ENCODE measurements at places on chromosomes 6 and 20.

GRCh38 chr6:150119173-150119572 lies 23.7 kb upstream of the PPP1R14C start:
- DNase-seq = no peak

- no peak for DNase-seq
Measured at GRCh38 chr20:40848526-40848925, 159.5 kb upstream of the MAFB start.

GRCh38 chr6:118277631-118278030 lies 270.5 kb upstream of the PLN start:
- no peak for DNase-seq

DNA sequence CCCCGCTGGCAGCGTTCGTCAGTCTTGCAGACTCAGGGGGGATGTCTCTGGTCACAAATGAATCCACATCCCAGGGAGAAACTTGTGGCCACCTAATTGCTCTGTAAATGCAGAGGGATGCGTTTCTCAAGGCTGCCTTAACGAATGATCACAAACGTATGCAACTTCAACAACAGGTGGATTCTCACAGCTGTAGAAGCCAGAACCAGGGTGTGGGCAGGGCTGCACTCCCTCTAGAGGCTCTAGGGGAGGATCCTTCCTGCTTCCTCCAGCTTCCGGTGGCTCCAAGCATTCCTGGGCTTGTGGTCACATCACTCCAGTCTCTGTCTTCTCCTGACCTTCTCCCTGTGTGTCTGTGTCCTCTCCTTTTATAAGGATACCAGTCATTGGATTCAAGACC lies 3.3 kb upstream of the TAF4 start:
- no peak for DNase-seq

DNA sequence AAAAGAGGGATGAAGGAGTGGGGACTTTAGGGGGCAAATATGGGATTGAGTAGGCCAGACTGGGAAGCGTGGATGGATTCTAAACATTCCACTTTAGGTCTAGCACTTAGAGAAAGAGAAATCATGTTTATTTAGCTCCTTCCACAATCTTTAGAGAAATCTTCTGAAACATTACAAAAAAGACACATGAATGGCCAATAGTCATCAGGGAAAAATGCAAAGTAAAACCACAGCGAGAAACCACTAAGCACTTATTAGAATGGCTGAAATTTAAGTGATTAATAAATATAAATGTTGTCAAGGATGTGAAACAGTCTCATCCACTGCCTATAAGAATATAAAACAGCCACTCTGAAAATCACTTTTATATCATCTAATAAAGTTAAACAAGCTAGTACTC lies 46.9 kb downstream of the HLA-A start:
- DNase-seq = no peak

DNA sequence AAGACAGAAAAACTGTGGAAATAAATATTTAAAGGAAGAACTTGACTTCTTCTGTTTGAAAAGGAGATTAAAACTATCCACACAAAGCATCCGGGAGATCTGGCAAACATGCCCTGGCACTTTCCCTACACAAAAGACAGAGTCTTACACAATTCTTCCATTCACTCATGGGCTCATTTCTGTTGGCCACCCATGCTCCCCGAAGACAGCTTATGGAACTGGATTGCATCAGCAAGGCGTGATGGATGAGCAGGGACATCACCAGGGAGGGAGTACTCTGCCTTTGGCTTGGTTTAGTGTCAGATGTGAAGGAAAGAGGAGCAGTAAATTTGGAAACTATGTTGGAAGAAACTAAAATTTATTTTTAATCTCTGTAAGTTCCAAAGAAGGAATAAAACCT lies 379.3 kb downstream of the CD109 start:
- no peak for DNase-seq

GRCh38 chr6:90819483-90819882 lies 232.6 kb upstream of the MAP3K7 start:
- no peak for DNase-seq

GRCh38 chr6:163984124-163984936 lies 569.8 kb downstream of the QKI start:
- DNase-seq = no peak

DNA sequence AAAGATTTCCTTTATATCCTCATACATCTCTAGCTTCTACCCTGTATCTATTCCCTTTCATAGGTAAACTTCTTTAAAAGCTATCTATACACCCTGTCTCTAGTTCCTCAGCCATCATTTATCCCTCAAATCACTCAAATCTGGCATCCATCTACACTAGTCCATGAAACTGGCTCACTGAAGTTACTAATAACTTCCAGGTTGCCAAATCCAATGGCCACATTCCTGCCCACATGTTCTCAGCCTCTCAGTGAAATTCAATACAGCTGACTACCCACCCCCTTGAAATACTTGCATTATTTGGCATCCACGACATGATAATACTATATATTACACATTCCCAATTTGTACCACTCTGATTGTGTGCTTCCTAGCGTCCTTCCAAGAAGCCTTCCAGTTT lies 8.7 kb downstream of the REPS1 start:
- DNase-seq = no peak

DNA sequence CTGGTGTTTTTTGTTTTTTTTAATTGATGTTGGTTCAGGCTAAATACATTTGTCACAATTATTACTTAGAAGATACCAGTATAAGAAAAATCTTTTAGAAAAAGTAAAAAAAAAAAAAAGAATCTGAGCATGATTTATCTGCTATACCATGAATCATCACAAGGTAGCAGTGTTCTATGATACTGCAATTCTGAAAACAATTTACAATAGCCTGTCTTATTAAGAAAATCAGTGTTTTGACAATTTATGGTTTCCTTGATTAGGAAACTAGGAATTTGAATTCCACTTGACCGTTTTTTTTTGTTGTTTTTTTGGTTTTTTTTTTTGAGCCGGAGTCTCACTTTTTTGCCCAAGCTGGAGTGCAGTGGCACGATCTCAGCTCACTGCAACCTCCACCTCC lies 9.3 kb upstream of the MAK start:
- no peak for DNase-seq

GRCh38 chr6:133070410-133071043 lies 170.6 kb upstream of the EYA4 start:
- no peak for DNase-seq

GRCh38 chr6:6912817-6913744 lies 194.7 kb upstream of the RREB1 start:
- no peak for DNase-seq

GRCh38 chr6:154488248-154488593 lies 22.3 kb downstream of the CNKSR3 start:
- DNase-seq = no peak

DNA sequence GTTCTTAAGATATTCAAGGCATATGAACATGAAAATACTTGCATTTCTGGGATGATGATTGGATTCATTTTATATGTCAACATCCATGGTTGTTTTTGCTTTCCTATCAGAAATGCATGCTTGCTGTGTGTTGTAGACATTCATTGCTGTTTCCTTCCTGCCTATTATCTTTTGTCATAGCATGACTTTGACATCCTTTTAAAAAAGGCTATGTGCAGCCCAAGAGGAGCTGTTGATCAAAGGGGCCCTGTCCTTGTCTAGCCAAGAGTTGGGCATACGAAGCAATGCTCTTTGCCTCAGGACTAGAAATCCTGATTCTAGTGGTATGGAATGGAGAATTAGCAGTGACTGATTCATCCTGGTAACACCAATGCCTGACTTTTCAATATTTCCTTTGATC lies 143.1 kb downstream of the RNF144B start:
- no peak for DNase-seq

DNA sequence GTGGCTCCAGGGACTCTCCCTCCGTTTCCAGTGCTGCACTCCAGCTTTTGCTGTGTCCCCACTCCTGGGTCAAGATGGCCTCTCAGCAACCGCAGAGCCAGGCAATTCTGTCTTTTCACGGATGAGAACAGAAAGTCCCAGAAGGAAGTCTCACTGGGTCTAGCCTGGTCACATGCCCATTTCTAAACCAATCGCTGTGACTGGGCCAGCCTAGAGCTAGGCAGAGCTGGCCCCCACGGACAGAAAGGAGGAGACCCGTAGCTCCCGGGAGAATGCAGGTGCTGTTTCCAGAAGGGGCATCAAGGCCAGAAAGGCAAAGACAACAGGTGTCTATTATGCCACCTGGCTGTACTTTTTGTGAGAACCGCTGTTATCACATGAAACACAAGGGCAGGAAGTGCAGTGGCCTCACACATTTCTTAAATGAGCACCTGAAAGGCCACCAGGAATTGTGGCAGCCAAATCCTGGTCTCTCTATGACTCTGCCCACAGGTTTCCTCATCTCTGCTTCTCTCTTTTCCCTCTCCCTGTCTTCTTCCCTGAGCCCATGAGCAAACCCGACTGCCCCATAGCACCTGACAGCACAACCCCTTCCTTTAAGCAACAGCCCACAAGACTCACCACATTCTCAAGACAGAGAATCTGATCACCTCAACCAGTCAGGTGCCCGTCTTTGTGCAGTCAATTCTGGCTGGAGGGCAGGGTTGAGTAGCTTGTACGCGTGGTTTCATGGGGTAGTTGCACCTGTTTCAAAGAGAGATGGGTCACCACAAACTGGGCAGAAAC lies 37.1 kb upstream of the B4GALT5 start:
- DNase-seq = no peak

GRCh38 chr20:19129976-19130612 lies 82.3 kb upstream of the SLC24A3 start:
- no peak for DNase-seq

GRCh38 chr6:43760210-43761168 lies 9.5 kb upstream of the VEGFA start:
- no peak for DNase-seq

- DNase-seq = no peak
Measured at GRCh38 chr6:27829453-27830211, 82.6 kb downstream of the OR2B2 start.

DNA sequence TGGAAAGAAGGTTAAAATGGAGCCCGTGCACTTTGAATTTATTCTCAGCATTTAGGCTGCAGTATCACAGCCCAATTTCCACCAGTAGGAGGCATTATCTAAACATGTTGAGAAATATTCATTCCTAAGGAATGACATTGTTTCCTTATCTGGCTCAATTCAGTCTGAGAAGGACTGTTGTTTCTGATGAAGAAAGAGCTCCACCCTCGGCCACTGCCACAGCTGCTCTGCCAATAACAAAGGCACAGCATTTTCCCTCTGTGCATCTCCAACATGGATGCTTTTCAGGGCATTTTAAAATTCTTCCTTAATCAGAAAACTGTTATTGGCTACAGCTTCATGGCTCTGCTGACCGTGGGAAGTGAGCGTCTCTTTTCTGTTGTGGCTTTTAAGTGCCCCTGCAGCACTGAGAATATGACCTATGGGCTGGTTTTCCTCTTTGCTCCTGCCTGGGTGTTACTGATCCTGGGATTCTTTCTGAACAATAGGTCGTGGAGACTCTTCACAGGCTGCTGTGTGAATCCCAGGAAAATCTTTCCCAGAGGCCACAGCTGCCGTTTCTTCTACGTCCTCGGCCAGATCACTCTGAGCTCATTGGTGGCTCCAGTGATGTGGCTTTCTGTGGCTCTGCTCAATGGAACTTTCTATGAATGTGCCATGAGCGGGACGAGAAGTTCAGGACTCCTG lies at the start of gene CALHM5:
CALHM5 (plus strand) TSS at position 216 of the 687 bp plus-strand sequence; CDS start at position 274, 58 bp downstream.
- no peak for DNase-seq

DNA sequence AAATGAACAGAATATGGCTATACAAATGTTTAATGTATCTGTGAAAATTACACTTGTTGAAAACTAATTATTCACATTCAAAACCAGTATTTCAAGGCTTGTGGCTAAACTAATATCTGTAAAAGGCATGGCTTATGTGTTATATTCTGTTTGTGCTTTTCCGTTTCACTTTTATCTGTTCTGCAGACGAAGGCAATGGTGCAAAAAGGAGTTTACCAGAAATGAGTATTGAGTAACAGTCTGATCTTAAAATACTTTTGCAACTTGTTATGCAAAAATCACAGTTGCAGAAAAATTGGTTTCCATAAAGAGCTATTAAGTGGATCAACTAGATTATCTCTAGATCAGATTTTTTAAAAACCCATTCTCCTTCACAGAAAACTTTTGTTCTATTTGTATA lies 9.4 kb upstream of the STX11 start:
- DNase-seq = no peak

DNA sequence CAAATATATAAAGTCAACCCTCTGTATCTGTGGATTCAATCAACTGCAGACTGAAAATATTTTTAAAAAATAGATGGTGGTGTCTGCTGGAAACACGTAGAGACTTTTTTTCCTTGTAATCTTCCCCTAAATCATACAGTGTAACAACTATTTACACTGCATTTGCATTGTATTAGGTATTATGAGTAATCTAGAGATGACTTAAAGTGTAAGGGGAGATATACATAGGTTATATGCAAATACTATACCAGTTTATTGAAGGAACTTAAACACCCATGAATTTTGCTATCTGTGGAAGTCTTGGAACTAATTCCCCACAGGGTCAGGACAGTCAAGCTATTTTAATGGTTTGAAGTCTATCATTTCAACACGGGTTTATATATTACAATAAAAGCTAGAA lies 10.2 kb downstream of the HDAC2 start:
- no peak for DNase-seq

GRCh38 chr20:62752181-62752670 lies 43.6 kb downstream of the NTSR1 start:
- no peak for DNase-seq

- DNase-seq = no peak
Measured at GRCh38 chr6:111239461-111239860, 152.2 kb downstream of the SLC16A10 start.

- peak; percentile 13 for DNase-seq
Measured at GRCh38 chr6:105994591-105995390, 91.3 kb upstream of the PRDM1 start.

DNA sequence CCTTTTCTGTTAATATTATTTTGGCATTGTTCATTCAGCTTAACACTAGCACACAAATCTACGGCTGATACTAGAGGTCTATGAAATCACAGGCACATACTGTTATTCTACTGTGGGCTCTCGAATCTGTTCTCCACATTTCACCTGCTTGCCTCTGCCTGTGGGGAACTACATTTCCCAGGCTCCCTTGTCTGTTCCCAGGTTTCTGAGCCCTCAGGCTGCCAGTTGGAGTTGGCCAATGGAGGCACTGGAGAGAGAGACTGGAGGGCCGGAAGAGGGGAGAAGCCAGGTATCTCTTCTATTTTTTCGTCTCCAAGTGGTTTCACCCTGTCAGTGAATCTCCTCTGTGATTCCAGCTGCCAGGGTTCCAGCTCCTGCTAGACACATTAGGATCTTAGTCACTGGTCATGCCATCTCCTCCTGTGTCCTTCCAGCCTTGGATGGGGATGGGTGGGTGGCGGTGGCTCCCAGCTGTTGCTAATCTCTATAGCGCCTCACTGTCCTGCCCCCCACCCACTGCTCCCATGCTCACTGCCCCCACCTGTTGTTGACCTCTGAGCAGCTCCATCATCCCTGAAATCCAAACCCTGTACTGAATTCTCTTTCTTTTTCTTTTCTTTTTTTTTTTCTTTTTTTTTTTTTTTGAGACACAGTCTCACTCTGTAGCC lies 188.2 kb downstream of the LRFN2 start:
- DNase-seq = no peak

DNA sequence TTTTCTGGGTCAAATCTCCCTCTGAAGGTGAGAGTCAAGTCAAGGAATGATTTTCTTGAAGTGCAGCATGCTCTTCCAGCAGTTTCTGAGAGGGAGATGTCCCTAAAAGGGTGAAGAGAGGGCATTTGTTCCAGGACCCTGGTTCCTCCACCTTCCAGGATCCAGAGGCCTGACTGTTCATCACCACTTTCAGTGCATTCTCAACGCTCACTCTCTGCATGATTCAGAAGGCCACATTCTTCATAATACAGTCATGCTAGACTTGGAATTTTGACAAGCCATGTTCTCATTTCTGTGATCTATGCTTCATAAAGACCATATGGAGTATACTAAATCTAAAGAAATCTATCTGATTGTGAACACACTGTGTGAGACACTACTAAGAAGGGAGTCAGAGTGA lies 85.1 kb downstream of the PDE7B start:
- no peak for DNase-seq

GRCh38 chr20:63884506-63885263 lies 10.2 kb upstream of the DNAJC5 start:
- DNase-seq = no peak
